NCI-H526 (cell line): ENCODE measurements at places on chromosomes 16 and 17.

GRCh38 chr17:46078675-46079074 lies 79.6 kb downstream of the STH start:
- no peak for DNase-seq

- DNase-seq: no peak
Observed at GRCh38 chr17:8479431-8479947, 43.8 kb downstream of the NDEL1 start.

- no peak for DNase-seq
Observed at GRCh38 chr16:86604436-86605193, 26.3 kb downstream of the FOXL1 start.

DNA sequence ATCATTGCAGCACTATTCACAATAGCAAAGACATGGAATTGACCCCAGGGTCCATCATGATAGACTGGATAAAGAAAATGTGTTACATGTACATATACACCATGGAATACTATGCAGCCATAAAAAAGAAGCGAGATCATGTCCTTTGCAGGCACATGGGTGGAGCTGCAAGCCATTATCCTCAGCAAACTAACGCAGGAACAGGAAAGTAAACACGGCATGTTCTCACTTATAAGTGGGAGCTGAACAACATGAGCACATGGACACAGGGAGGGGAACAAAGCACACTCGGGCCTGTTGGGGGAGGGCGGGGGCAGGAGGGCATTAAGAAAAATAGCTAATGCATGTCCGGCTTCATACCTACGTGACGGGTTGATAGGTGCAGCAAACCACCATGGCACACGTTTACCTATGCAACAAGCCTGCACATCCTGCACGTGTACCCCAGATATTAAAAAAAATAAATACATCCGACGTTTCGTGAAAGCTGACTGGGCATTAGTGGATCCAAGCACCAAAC lies 28.9 kb downstream of the ZNF778 start:
- DNase-seq: no peak

- peak; percentile 74 for DNase-seq
Observed at GRCh38 chr16:57299009-57299718, 14.7 kb upstream of the PLLP start.

DNA sequence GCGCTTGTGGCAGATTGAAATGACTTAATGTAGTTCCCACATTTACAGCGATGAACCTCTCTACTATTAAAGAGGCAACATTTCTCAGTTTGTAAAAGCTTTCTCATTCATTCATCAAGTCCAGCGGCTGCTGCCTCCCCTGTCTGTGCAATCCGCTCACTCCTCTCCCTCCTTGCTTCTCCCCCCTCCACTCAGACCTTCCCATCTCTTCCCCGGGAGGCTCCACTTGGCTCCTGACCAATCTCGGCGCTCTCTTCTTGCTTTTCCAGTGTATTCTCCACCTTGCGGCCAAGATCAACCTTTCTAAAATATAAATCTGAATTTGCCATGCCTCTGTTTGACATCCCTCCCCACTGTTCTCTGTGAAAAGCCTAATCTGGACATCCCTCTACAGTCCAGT lies 117.5 kb downstream of the ASIC2 start:
- DNase-seq: no peak

GRCh38 chr16:74748616-74749026 lies 26.0 kb downstream of the FA2H start:
- no peak for DNase-seq

- no peak for DNase-seq
Observed at GRCh38 chr17:37220607-37220953, 155.2 kb upstream of the C17orf78 start.

DNA sequence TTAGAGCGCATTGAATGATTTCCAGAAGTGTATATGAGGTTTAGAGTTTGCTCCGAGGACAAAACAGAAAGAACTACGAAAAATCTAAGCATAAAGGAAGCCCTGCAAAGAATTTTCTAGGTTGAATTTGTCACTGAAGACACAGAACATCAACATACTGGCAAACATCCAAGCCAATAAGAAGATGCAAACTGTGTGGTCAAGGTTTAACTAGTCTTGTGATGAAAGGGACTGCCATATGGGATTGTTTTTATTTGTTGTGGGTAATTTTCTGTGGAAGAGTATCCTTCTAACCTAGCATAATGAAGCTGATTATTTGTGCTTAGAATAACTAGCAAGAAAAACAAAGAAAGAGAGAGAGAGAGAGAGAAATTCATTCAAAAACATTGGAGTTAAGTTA lies 492.0 kb upstream of the ERCC4 start:
- no peak for DNase-seq

- peak; percentile 61 for DNase-seq
Observed at GRCh38 chr17:42675965-42676423, 800 bp downstream of the PLEKHH3 start.

DNA sequence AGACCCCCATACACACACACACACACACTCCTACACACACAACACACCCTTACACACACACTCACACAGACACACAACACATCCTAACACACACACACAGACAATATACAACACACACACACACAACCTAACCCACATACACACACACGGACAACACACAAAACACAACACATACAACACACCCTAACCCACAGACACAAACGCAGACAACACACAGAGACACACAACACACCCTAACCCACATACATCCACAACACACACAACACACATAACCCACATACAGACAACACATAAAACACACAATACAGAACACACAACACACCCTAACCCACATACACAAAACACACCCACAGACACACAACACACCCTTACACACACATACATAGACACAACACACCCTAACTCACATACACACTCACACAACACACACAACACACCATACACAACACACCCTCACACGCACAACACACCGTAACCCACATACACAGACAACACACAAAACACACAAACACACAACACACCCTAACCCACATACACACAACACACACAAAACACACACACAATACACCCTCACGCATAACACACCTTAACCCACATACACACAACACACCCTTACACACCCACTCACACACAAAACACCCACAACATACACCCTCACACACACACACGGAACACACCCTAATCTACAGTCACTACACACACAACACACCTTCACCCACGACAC lies 4.4 kb downstream of the ASGR1 start:
- DNase-seq: no peak

DNA sequence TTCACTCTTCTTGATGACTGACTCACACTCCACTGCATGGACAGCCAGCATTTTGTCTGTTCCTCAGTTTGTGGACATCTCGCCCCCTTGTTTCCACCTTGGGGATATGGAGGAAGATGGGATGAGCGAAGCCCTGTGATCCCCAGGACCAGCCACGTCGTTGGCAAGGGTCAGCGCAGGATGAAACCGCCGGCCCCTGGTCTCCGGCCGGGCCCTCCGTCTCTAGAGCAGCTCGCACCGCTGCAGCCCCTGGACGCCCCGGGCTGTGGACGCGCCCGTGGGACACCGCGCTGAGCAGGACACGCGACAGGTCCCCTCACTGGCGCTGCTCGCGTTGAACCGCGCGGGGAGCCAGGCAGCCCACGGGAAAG lies 604 bp upstream of the ZC3H18 start:
- DNase-seq: no peak

GRCh38 chr17:509316-509715 lies 156.7 kb upstream of the RPH3AL start:
- DNase-seq: no peak

DNA sequence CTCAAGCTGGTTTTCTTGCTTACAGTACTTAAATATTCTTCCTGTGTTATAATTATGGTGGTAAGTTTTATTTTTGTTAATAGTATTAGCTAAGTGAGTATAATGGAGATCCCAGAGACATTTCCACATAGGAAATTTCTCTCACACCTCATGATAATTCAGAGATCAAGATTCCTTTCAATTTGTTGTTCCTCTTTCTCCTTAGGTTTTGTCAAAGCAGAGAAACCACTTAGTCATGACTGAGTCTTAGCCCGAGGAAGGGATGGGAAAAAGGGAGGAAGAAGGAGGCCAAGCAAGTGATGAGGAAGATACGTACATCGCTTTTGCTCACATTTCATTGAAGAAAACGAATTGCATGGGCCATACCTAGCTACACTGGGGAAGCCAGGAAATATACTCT lies 18.4 kb downstream of the ESRP2 start:
- DNase-seq: no peak

DNA sequence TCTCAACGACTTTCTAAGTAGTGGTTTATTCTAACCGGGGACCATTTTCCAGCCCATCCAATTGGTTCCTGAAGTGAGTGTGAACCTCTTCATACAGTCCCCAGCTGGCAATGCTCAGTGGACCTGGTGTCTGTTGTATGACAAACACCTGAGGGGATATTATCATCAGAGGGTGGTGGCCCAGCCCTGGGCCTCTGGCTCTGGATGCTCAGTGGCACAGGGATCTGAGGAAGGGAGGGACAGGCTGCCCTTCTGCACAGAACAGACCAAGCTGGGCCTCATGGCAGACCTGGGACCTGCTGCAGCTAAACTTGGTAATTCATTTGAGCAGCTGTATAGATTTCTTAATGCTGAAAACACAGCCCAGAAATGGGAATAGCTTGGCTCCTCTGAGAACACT lies 72.6 kb downstream of the IRX5 start:
- no peak for DNase-seq

DNA sequence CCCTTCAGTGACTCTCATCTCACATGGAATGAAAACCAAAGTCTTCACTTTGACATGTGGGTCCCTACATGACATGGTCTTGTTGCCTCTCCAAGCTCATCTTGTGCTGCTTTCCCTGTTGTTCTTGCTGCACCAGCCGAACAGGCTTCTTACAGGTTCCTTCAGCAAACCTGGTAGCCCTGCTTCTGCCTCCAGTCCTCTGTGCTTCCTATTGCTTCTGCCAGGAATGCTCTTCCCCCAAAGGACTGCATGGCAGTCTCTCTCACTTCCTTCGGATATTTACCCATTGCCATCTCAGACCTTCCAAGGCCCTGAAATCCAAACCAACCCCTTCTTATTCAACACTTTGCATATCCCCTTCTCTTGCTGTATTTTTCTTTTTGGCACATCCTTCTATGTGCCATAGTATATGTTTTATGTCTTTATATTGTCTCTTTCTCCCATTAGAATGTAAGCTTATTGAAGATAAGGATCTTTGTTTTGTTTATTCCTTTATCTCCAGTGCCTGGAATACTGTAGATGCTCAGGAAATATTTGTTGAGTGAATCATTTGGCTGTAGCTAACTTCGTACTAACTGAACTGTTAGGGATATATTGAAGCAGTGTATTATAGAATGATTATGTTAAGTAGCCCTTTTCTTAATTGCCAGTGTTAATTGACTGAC lies 57.9 kb upstream of the SLC12A3 start:
- no peak for DNase-seq

GRCh38 chr17:46994993-46995392 lies 15.9 kb upstream of the RPRML start:
- DNase-seq: no peak

- DNase-seq: no peak
Observed at GRCh38 chr17:56826611-56827414, 6.9 kb downstream of the C17orf67 start.

- no peak for DNase-seq
Observed at GRCh38 chr17:17906418-17907215, 65.6 kb downstream of the TOM1L2 start.

- no peak for DNase-seq
Observed at GRCh38 chr17:4720787-4721186, 10.4 kb downstream of the ARRB2 start.

GRCh38 chr17:71986886-71987285 lies 133.9 kb upstream of the SOX9 start:
- DNase-seq: no peak

DNA sequence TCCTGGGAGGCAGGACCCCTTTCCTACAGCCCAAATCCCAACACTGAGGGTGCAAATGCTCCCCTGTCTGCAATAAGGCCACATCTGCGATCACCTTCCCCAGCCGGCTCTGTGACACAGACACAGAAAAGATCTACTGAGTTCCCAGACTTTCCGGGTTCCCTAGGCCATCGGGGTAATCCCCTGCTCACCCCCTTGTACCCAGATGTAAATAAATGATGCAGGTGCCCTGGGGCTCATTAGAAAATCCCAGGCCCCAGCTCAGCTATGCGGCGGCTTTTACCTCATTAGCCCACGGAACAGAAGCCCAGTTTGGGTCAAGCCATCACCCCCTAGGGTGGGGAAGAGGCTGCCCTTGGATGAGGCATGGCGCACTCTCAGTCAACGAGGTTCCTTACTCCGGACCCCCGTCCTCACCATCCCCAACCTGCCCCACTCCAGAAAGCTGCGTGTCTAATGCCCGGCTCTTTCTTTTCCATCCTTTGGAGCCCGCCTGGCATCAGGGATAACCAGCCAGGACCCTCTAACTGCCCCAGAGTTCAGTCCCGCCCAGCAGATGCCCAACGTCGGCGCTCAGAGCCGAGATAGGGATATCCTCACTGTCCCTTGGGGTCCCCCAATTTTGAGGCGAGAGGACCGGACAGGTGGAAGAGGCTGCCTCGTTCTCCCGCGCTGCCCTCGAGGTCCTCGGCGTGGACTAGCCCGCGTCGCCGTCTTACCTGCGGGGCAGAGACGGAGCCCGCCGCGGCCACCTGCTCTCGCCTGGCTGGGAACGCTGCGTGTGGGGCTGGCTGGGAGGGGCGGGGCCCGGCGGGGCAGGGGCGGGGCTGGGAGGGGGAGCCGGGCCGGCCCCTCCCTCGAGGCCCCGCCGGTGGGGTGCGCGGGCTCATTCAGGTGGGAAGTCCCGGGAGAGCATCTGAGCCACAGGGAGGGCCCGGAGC lies at the start of gene ZNF385C:
Gene ZNF385C, minus strand, starts transcription at position 783 of the 941 bp plus-strand sequence. CDS start 35,417 bp downstream, outside the sequence.
- DNase-seq: peak; percentile 52

DNA sequence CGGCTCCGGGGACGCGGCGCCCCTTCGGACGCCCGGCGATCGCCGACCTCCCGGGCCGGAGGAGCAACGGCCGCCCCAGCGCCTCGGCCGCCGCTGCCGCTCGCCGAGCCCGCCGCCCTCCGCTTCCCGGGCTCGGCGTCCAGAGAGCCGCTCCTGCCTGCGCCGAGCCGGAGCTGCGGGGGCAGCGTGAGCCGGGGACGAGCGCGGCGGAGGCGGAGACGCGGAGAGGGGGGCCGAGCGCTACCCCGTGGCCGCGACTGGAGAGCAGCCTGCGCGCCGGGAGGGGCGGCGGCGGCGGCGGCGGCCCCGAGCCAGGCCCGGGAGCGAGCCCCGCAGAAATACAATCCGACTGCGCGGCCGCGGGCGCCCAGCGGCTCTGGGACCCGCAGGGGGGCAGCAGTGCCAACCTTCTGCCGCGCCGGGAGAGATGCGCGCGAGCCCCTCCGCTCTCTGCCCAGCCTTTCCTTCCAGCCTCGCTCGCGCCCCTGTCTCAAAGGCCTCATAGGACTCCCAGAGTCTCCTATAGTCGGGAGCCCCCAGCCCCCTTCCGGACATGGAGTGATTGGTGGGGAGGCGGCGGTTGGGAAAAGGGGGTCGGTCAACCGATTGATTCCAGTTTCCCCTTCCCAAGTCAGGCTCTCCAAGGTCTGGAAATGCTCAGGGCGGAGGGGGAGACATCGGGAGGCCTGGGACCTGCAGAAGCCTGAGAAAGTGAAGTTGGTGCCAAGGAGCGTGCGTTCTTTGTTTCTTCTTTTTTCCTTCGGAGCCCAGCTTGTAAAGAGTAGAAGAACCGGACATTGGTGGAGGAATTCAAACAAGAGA lies 1.0 kb upstream of the SDK2 start:
- DNase-seq: no peak
